Activated T-helper 17 cell treated with anti-CD3 and anti-CD28 coated beads, Interleukin-2, amount 50 U/mL, for 72 hours (primary cell): ENCODE measurements at places on chromosomes 12 and 14.
A peak's percentile ranks its signal among the peaks of the same experiment; 100 is the strongest.

GRCh38 chr12:22271023-22271422, 63.5 kb downstream of the ST8SIA1 start:
- no peak overlapping the region for H3K4me3 ChIP-seq
- no peaks in the 10 kb centered on the region for H3K36me3 ChIP-seq
- no peak overlapping the region for H3K27ac ChIP-seq
- no peak for ATAC-seq

DNA sequence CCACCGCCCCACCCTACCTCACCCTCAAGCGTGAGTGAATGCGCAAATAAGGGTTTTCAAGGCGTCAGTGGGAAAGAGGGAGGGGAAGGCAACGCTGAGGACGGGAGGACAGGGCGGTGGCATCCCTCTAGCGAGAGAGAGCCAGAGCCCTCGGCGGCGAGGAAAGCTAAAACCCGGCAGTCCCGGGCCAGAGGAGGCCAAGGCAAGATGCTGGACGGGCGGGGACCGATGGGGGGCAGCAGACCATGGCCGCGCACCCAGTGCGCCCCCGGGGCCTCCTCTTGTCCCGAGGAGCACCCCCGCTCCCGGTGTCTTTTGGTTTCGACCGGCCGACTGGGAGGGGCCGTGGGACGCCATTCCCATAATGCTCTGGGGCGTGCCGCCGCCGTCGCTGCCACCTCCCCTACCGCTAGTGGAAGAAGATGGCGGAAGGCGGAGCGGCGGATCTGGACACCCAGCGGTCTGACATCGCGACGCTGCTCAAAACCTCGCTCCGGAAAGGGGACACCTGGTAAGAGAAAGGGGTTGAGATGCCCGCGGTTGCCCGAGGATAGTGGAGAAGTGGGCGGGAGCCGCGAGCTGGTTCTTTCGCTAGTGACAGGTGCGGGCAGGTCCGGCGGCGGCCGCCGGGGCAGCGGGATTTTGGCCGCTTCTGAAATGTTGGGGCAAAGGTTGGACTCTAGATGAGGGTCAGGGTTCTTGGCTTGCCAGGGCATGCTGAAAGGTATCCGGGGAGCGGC, at the start of gene USP15:
Gene USP15 (plus strand): TSS at position 412 of the 740 bp plus-strand sequence. CDS start 11 bp downstream, at position 423.
- peaks cover 39% of the 10 kb centered on the region for H3K36me3 ChIP-seq
- peaks cover 28% of the 10 kb centered on the region for H3K4me1 ChIP-seq
- ATAC-seq, result peak; percentile 83
- H3K4me3 ChIP-seq, result peak within 1 kb of the TSS; percentile 98
- H3K27me3 ChIP-seq, result no peaks in the 10 kb centered on the region

- no peak overlapping the region for H3K4me3 ChIP-seq
- H3K36me3 ChIP-seq, result no peaks in the 10 kb centered on the region
- H3K27me3 ChIP-seq, result no peaks in the 10 kb centered on the region
These were observed 99.6 kb downstream of the SLC25A47 start for GRCh38 chr14:100422556-100423316.

DNA sequence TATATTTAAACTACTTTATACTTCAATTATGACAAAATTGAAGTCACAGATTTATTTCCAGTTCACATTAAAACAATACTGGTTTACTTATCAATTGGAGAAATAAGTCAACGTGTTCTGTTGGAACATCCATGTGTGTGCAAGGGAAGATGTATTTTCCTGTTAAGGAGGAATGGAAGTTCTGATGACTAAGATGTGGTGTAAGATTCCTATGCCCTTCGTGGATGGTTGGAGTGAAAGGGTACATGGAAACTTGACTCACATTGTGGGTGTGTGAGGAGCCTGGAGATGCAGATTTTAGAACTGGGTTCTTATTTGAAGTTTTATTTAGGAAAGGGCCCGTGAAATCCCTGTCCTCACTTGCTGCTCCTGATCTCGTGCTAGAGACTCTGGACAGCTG, 95.3 kb downstream of the CATSPERB start:
- H3K36me3 ChIP-seq, result no peaks in the 10 kb centered on the region
- H3K27ac ChIP-seq, result no peak overlapping the region
- ATAC-seq, result no peak
- no peaks in the 10 kb centered on the region for H3K27me3 ChIP-seq
- no peak overlapping the region for H3K4me3 ChIP-seq

GRCh38 chr12:124395986-124396385, 101.1 kb downstream of the RFLNA start:
- no peak overlapping the region for H3K4me3 ChIP-seq
- H3K27me3 ChIP-seq, result no peaks in the 10 kb centered on the region
- H3K27ac ChIP-seq, result no peak overlapping the region
- H3K36me3 ChIP-seq, result peaks cover 36% of the 10 kb centered on the region

DNA sequence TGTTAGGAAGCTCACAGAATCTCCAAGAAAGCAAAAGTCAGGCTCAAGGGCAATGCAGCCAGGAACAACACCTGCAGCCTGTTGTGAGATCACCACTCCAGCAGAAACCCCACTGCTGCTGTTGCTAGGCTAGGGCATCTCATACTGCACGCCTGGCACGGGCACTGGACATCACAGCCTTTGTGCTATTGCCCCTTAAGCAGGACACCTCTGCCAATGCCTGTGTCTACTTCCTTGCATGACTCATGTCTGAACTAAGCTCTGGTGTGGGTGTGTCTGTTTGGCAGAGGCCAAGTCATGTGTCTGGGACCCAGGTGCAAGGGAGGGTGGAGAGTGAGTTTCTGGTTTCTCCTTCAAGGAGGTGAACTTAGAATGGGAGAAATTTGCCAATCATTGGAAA, 10.0 kb upstream of the DDX47 start:
- H3K4me1 ChIP-seq, result peaks cover 48% of the 10 kb centered on the region
- ATAC-seq, result peak; percentile 73
- peak overlapping the region; percentile 41 for H3K4me3 ChIP-seq
- H3K27me3 ChIP-seq, result no peaks in the 10 kb centered on the region

GRCh38 chr12:61490526-61491498, 769.4 kb upstream of the USP15 start:
- H3K4me3 ChIP-seq, result no peak overlapping the region
- H3K4me1 ChIP-seq, result no peaks in the 10 kb centered on the region
- no peak overlapping the region for H3K27ac ChIP-seq
- H3K27me3 ChIP-seq, result no peaks in the 10 kb centered on the region

GRCh38 chr14:32491416-32492016, 162.4 kb downstream of the AKAP6 start:
- no peaks in the 10 kb centered on the region for H3K36me3 ChIP-seq
- no peak overlapping the region for H3K4me3 ChIP-seq
- ATAC-seq, result no peak
- H3K27me3 ChIP-seq, result peaks cover 11% of the 10 kb centered on the region
